ENCODE measurements at places on chromosomes 2 and 18.

DNA sequence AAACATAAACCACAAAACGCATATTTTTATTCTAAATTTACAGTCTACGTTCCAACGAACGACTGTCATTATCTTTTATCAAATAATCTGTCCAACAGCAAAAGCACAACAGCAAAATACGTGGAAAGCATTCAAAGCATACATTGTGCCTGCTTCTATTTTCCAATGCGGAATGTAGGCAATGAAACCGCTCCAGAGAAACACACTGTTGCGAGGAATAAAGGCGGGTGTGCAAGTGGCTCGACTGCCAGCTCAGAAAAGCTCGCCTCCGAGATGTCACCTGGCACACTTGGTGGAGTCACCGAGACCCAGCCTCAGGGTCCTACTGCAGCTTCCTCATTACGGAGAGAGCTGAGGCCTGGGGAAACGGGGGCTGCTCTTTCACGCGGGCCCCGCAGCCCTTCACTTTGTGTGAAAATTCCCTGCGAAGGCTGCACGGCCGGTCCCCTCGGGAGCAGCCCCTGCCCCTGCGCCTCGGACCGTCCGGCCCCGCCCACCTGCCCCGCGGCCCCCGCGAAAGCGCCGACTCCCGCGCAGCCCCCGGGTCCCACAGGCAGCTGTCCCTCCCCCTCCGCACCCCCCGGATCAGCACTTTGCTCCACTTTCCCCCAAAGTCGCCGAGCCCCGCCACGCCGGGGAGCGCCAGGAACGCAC is 752 bp downstream of the MGAT4A start:
- peak; percentile 45 for DNase-seq

DNA sequence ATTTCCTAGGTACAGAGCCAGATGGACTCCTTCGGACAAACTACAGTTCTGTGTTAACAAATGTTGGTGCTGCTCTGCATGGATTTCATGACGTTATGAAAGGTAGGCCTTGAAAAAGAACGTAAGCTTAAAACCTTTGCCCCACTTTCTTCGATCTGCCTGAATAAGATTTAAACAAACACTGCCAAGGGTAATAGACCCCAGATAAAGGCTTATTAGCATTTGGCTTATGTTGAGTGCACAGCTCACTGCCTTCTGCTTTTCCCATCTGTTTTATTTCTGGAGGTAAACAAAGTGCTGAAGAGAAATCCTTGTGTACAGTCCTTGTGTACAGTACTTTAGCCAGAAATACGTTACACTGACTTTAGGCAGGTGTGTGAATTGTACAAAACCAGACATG is 50.0 kb upstream of the STON1 start:
- peak; percentile 34 for DNase-seq

GRCh38 chr2:240146627-240147278 is 6.3 kb upstream of the OTOS start:
- no peak for DNase-seq

DNA sequence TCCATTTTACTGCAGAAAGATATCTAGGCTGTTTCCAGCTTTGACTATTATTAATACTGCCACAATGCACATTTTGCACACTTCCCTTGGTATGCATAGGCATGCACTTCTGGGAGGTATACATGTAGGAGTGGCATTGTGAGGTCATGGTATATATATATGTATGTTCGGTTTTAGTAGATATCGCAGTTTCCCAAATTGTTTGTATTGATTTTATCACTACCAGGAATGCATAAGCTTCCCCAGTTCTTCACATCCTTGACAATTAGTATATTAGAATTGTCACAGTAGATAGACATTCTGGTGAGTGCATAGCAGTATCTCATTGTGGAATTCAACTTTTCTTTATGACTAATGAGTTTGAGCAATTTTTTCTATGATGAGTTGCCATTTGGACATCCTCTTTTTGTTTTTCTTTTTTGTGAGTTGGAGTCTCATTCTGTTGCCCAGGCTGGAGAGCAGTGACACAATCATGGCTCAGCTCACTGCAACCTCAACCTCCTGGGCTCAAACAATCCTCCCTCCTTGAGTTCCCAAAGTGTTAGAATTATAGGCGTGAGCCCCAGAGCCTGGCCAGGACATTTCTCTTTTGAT is 4.2 kb upstream of the GRB14 start:
- no peak for DNase-seq
